Activated naive CD8-positive, alpha-beta T cell treated with anti-CD3 and anti-CD28 coated beads, Interleukin-2, amount 50 U/mL, for 16 hours (primary cell): ENCODE measurements at places on chromosomes 12 and 14.
A peak's percentile ranks its signal among the peaks of the same experiment; 100 is the strongest.

GRCh38 chr14:34423445-34423844 lies 38.6 kb downstream of the SPTSSA start:
- DNase-seq, result no peak

- DNase-seq, result no peak
These were observed 377.1 kb upstream of the KITLG start for GRCh38 chr12:88957358-88957757.

DNA sequence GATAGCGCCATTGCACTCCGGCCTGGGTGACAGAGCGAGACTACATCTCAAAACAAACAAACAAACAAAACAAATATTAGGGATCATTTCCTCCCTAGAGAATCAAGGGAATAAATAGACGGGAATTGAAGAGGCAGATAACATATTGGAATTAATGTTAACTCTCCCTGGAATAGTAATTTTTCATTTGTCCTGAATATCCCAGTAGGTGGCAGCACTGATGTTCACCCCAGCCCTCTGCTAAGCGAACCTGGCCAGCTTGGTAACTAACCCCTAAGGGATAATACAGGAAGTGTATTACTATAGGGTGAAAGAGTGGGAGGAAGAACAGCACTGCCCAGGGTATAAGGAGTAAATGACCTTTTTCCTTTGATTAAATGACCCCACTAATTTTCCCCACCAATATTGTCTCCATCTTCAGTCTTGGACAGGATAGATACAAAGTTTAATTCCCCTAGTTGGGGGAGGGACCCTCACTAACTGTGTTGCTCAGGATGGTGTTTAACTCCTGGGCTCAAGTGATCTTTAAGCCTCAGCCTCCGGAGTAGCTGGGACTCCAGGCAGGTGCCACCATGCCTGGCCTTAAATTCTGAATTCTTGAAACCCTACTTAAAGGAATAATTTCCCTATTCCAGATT lies 40.5 kb downstream of the SLC2A14 start:
- DNase-seq, result no peak

DNA sequence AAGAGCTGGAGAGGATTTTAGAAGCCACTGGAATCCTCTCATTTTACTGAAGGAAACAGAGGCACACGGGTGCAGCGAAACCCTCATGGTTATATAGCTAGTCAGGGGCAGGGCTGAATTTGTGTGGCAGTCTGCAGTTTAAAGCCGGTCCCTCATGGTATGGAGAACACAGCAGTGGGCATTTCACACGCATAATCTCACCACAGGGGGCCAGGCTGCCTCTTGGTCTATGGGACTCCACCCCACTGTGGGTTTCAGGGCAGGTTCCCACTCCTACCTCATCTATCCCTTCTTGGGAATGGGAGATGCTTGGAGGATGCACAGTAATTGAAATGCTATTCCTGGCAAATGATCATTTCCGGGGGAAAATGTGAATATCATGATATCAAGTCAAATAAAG lies 400.6 kb downstream of the RGS6 start:
- DNase-seq, result no peak

DNA sequence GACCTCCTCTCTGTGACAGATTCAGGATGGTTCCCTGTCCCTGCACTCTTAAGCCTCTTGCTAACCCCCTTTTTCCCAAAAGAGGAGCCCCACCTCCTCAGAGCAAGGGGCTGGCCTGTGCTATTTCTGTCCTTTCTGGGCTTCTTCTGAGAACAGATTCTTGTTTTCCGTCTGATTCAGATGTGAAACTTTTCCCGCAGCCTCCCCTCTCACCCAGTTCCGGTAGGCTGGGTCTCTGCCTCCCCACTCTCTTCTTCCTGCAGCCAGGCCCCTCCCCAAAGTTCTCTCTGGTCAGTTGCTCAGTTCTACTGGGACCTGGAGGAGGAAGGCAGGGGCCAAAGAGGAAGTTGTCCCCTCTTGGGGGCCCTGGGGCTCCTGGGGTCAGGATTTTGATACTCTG lies 11.8 kb downstream of the PDE1B start:
- DNase-seq, result no peak

- no peak for DNase-seq
These were observed 144.2 kb downstream of the KICS2 start for GRCh38 chr12:64077922-64078321.

- no peak for DNase-seq
These were observed 36.5 kb upstream of the KICS2 start for GRCh38 chr12:64258576-64258975.

DNA sequence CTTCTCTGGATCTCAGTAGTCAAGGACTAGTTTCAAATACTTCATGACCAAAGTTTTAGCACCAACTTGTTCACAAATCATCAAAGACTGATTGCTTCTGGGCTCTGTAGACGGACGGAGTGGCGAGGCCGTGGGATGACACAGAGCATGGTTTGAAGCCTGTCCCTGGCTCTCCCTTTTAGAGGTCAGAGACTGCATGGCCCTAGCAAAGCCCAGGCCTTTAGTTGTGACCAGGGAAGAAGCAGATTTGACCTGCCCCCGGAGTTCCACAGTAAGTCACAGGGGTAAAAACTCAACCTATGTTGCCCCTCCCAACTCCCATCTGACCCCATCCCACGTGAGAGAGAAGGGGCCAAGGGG lies 90.4 kb downstream of the SYNE3 start:
- DNase-seq, result no peak

DNA sequence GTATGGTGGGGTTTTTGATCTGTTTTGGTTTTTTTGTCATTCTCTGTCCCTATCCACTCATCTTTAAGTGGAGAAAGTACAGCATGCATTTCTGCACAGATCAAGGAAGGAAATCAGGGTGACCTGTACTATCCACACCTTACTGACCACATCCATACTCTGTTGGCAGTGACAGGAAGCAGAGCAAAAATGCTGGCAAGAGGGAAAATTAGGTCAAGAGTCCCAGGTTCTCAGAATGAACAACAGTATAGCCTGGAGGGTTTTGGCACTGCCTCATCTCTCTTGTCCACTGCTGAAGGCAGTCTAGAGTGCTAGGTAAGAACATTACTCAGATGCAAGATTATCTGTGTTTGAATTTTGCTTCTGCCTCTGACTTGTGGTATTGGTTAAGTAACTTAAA lies 70.7 kb downstream of the TAOK3 start:
- no peak for DNase-seq

DNA sequence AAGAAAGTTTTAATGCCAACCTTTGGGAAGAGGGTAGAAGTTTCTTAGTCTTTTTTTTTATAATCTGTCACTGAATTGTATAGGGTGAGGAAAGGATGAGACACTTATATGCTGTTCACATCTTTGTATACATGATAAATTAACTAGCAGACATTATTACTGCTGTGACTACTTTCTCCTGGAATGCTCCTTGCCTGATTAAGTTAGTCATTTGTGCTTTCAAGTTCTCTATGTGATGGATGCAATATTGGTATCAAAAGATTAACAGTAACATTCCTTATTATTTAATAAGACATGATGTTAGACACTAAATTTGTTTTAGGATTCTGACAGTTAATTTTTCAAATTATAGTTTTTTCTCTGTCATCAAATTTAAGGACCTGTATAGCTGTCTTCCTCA lies 223.4 kb upstream of the GARIN2 start:
- DNase-seq, result no peak

DNA sequence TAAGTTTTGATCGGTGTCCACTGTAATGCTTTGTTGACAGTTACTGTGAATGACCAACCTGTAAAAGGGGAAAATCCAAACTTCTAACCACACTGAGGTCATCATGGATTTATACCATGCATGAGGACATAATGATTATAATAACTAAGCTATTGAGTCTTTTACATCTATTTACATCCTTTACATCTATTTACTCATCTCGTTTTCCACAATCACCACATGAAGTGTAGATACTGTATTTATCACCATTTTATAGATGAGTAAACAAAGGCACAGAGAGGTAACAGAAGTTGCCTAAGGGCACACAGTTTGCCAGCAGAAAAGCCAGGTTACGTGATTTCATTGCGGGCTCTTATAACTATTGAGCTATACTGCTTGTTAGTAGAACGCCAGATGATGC lies 27.9 kb upstream of the EID3 start:
- no peak for DNase-seq

DNA sequence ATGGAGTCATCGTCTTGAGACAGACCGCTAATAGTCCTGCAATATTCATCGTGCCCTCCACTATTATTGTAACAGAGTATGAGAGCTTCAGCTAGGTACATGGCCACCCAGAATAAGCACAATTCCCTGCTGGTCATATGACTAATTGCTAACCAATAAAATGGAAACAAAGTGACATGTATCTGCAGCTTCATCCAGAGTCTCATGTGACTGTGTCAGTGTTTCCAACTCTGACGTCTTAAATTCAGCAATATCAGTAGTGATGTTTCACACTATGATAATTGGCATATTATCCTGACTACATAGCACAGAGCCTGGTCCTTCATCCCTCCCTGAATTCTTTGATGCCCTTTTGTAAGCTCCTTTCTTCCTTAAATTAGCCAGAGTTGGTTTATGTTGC lies 167.4 kb downstream of the RPS29 start:
- DNase-seq, result no peak

- DNase-seq, result no peak
These were observed 2.3 kb upstream of the NOP2 start for GRCh38 chr12:6570264-6570887.

DNA sequence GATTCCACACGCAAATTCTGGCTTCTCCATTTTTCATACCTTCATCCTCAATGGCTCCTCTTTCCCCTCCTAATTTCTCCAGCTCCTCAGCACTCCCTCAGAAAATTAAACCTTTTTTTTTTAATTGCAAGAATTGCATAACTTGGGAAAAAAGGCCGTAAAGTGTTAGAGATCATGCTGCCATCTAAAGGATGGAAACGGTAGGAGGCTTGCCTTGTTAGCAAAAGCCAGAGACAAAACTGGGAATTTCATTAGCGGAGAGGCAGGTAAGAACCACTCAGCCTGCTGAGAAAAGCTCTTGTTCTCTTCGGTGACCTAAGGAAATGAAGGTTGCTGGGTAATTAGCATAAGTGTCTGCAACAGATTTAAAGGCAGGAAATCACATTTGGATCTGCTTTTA lies 204.3 kb downstream of the AEBP2 start:
- DNase-seq, result no peak

GRCh38 chr12:52274521-52275120 lies at the start of gene KRT86:
Gene KRT86 (plus strand): TSS chr12:52274645. CDS start chr12:52301917, 27,272 bp downstream.
- DNase-seq, result no peak

DNA sequence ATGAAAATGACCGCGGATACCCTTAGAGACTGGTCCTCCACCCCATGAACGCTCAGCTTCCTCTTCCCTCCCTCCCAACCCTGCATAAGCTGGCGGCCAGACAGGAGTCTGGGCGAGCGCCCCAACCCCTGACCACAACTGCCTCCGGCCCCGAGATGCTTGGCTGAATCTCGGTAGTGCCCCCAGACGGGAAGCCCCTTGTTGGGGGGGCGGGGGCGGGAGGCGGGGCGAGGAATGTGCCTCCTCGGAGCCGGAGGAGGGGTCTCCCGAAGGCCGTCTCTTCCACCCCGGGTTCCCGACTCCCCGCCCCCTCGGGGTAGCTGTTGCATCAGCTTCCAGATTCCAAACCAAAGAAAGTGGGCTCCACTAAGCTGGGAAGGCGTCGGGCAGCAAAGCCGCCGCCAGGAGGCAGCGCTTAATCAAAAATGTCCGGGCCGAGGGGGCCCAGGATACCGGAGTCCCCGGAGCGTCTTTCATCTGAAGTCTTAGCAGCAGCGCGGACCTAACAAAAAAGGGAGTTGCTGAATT lies 7.1 kb upstream of the MRPL52 start:
- DNase-seq, result peak; percentile 35

DNA sequence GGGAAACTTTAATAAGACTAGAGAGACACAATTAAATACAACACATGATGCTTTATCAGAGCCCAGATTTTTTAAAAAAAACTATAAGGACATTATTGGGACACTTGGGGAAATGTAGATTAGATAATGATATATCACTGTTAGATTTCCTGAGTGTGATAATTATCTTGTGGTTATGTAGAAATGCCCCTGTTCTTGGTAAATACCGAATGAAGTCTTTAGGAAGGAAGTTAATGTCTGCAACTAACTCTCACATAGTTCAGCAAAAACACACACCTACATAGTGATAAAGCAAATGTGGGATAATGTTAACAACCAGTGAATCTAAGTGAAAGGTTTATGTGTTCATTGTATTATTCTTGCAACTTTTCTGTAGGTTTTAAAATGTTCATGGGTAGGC lies 14.6 kb upstream of the CACNB3 start:
- DNase-seq, result no peak

DNA sequence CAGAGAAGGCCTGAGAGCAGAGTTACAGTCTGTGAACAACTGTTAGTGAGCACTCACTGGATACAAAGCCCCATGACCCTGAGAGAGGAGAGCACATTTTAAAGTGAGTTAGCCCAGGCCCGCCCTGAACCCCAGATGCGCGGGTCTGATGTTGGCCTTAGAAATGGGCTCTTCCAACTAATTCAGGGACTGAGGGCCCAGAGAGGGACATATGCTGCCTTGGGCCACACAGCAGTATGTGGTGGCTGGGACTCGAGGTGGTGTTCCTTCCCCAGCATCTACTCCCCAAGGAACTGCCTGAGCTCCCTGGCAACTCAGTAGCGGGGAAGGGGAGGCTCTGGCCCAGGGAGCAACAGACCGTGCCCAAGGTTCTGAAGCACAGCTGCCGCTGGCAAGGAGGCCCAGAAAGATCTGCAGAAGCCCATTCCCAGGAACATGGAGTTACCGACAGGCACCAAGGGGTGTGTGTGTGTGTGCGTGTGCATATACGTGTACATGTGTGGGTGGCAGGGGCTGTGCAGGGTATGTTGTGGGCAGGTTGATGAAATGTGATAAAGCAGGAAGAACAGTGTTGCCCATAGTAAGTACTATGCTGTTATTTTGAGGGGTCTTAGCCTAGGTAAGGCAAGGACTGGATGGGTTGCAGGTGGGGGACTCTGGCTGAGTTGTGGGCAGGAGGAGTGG lies 40.5 kb downstream of the KRT80 start:
- DNase-seq, result no peak

DNA sequence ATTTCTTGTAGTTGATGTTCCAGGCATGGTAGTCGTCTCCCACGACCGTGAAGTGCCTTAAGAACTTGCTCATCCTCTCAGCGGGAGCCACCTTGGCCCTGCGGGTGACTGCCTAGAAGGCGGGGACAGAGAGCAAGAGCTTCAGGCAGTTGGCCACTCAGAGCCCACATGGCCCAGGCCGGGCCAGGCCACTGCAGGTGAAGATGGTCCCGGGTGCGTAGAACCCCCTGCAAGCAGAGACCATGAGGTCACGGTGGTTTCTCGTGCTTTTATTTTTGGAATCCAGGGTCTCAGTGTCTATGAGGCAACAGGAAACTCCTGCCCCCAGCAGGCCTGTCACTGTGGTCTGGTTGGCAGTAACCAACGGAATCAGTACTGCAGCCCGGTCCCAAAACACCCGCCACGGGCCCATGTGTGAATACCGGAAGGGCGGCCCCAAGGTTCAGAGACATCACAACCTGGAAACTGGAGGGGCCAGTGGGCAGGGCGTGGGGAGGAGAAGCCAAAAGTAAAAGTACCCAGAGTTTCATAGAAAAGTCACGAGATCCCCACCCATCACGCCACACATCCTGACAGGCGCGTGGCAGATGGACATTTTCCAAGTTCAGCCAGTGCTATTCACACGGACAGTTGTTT lies 27.5 kb downstream of the HVCN1 start:
- peak; percentile 40 for DNase-seq

DNA sequence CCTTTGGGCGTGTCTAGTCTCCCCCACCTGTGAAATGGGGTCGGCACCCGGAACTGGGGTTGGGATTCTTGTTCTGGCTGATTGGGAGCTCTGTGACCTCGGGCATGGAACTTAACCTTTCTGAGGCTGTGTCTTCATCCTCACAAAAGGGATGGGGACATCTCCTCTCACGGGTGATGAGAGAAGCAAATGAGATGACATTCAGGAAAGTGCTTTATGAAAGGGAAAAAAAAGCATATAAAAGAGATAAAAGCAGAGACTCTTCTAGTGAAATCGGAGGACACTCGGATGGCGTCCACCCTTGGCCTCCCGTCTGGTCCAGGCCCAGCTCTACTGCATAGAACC lies 98.9 kb downstream of the LRRC74A start:
- DNase-seq, result no peak
